NCI-H345 (cell line): ENCODE measurements at places on chromosomes 4 and X.
A peak's percentile ranks its signal among the peaks of the same experiment; 100 is the strongest.

GRCh38 chrX:40207626-40208025, 109.9 kb upstream of the BCOR start:
- DNase-seq = no peak

DNA sequence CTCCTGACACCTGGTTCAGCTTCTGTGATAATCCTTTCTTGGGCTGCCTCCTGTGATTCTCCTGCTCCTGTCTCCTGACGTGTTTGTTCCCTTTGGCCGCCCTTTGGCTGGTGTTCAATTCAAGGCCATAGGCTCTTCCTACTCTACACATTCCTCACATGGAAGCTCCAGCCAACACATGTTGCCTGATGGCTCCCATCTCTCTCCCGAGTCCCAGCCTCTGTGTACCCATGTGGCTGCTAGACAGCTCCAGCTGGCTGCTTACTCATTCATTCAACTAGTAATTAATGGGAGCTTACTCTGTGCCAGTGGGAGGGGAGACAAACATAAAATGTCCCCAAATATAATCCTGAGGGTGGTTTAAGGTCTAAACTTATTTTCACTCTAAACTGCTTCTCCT, 9.2 kb upstream of the MED28 start:
- DNase-seq = no peak

- DNase-seq = no peak
These were observed 70.6 kb downstream of the ARSJ start for GRCh38 chr4:113908829-113909228.

- peak; percentile 20 for DNase-seq
These were observed 63.2 kb downstream of the CLDN22 start for GRCh38 chr4:183256756-183257385.

GRCh38 chr4:113790478-113790877, 28.9 kb upstream of the CAMK2D start:
- DNase-seq = no peak

GRCh38 chr4:81214144-81214880, 710 bp downstream of the PRKG2 start:
- DNase-seq = peak; percentile 36

DNA sequence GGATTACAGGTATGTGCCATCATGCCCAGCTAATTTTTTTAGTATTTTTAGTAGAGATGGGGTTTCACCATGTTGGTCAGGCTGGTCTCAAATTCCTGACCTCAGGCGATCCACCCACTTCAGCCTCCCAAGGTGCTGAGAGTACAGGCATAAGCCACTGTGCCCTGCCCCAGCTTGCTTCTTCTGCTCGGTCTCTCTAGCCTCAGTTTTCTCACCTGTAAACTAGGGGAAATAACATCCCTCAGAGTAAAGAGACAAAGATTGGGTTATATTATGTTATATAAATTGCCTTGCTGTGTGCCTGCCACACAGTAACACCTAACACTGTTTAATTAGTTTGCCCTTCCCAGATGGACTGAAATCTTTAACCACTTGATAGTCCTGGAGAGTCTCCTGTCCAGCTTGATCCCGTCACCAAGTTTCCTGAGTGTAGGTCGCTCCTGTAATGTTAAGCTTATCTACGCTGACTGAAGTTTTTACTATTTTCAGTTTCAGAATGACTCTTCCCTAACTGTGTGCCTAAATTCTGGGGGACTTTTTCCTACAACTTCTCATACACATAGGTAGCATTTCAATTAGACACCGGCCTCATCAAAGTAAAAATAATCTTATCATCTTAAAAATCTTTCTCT, 412.7 kb upstream of the TENM3 start:
- DNase-seq = no peak

DNA sequence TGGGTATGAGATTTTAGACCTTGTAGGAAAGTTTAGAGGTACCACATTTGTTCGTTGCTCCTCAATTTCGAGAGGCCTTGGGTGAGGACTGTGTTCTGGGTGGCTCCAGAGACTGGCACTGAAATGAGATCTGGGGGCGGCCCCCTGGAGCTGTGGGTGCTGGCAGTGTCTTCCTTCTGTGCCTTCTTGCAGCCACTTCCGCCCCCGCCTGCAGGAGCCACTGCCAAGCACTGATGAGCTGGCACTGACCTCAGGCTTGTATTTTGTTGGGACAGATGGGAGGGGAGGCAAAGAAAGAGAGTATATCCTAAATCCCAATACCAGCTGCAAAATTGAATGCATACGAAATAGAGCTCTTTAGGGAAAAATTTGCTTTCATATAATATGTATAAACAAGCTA, 64.5 kb upstream of the CLDN34 start:
- no peak for DNase-seq
